Renal cortex interstitium (tissue), 15 donors: ENCODE measurements at places on chromosomes 5 and 9. TPM values are rescaled to one million over a fixed set of nuclear protein-coding genes. Genes with fewer than 3 reads are reported as not detected.

DNA sequence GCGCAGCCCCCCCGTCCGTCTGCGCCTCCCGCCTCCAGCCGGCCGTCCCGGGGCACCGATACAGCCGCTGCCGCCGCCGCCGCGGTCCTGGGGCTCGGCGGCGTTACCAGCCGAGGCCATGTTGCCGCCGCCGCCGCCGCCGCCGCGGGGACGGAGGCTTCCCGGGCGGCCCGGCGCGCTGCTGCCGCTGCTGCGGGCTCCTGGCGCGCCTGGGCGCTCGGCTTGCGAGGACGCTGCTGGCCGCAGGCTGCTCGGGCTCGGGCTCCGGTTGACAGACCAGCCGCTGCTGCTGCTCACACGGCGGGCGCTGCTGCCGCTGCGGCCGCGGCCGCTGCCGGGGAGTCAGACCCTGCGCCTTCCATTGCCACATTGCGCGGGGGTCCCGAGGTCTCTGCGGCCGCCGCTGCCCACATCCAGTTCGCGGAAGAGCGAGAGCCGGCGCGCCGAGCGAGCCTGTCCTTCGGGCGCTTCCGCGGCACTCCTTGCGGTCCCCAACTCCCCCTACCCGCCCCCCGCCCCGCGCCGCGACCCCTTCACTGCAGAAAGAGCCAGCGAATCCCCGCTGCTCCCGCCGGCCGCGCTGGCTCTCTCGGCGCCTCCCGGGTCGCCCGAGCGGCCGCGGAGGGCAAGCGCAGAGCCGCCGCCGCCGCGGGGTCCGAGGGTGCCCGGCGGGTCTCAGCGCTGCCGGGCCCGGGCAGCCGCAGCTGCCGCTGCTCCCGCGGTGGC lies 8.4 kb downstream of the PTCH1 start:
- no peak for DNase-seq

- DNase-seq = no peak
These were observed 22.1 kb downstream of the HRH2 start for GRCh38 chr5:175680020-175680419.

Gene SGCD
- 5.6 TPM for polyA plus RNA-seq

DNA sequence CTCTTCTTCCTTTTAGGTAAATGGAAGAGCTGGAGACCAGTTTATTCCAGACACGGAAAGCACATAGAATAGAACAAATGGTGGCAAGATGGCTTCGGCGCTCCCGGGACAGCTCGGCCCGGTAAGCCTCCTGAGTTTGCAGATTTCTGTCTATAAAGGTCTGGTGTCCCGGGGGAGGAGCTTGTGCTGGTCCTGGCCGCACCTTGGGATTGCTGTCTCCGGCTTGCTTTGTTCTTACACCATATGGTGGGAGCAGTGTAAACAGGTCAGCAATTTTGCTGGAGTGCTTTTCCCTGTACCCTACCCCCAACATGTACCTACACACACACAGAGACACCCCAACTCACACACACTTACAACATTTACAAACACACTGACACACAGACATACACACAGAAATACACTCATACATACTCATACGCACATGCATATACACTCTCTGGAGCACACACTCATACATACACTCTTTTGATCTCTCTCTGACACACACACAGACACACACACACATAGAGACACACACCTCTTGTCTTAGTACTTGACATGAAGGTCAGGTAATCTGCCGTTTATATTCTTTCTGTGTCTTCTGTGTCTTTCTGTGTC lies 42.0 kb downstream of the FRMPD1 start:
- DNase-seq = no peak

DNA sequence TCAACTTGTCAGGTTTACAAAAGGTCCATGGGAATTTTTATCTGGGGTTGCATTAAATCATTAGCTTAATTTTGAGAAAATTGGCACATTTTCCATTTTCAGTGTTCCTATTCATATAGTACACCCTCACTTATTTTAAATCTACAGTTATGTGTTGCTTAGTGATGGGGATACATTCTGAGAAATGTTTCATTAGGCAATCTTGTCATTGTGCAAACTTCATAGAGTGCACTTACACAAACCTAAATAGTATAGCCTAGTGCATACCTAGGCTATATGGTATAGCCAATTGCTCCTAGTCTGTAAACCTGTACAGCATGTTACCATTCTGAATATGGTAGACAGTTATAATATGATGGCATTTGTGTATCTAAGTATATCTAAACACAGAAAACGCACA lies 19.8 kb upstream of the FAM151B start:
- no peak for DNase-seq

GRCh38 chr9:131629825-131630204 lies 84.5 kb downstream of the PRRT1B start:
- no peak for DNase-seq

DNA sequence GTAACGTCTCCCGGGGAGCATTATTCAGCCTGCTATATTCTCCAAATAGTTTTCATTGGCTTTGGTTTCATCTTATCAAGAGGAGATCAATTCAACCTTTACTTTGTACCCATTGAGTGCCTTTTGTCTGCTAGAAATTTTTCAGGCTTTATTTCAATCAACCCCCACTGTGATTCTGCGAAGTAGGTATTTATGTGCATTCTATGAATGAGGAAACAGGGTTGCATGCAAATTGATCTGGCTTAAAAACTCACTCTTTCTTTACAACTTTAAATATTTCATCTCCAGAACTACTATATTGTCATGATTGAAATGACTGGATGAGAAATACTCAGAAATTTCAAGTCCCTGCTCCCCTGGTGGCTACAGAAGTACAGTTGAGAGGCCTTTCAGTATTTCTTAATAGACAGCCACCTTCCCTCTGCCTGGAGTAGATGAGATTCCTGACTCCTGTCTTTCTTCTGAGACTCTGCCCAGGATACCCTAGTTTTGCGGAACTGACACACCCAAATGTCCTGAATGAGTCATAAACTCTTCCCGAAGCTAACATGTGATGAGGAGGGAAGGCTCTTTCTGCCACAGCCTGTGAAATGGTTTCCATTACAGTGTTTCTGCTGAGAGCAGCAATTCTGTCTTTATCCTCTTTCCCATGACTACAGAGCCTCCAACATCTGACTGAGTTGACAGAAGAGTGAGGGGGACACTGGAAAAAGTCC lies 52.6 kb upstream of the TNC start:
- no peak for DNase-seq

Gene IL5
- polyA plus RNA-seq = not detected

- DNase-seq = no peak
These were observed 3.1 kb upstream of the EEIG1 start for GRCh38 chr9:127983847-127984289.

Gene LRRTM2
- polyA plus RNA-seq = 2.1 TPM

Gene ADGRD2
- polyA plus RNA-seq = 0.17 TPM

GRCh38 chr5:122690266-122690665 lies 84.6 kb upstream of the SNX2 start:
- no peak for DNase-seq

DNA sequence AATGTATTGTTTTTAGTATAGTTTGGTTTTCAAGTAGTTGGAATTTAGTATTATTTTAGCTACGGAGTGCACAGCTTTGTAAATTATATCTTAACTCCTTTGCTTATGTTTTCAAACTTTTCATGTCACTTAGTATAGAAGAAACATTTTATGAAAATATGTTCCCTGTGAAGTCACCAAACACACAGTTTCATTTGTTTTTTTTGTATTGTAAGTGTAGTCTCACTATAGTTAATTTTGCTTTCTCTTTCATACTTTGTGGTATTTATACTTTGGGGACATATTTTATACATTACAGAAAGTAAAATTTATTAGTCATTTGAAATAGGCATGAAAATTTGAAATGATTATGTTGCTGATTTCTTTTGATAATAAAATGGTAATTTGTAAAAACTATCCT lies 5.0 kb downstream of the CHSY3 start:
- no peak for DNase-seq

DNA sequence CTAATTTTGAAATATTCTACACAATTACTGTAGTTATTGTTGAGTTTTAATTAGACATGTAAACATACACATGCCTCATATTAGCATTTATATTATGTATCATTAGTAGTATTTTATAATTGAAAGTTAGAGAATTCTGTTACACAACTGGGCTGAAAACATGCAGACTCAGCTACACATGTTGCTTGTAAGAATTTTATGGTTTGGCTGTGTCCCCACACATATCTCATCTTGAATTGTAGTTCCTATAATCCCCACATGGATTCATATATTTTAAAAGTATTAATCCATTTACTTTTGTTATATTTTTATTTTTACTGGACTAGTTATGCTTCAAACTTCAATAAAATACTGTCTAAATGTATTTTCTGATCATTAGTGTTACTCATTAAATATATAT lies 2075.3 kb upstream of the C9orf72 start:
- DNase-seq = no peak

- DNase-seq = no peak
These were observed 211.6 kb downstream of the SPOCK1 start for GRCh38 chr5:137287569-137287968.

- DNase-seq = no peak
These were observed 5.7 kb downstream of the PCDHB4 start for GRCh38 chr5:141127305-141127704.

Gene SMIM33
- not detected for polyA plus RNA-seq

DNA sequence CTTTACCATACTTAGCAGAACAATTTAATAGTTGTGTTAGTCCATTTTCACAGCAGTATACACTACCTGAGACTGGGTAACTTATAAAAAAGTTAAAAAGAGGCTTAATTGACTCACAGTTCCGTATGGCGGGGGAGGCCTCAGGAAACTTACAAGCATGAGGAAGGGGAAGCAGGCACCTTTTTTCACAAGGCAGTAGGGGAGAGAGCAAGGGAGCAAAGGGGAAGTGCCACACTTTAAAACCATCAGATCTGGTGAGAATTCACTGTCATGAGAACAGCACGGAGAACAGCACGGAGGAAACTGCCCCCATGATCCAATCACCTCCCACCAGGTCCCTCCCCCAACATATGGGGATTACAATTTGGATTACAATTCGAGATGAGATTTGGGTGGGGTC lies 269.9 kb downstream of the MTRR start:
- no peak for DNase-seq

- no peak for DNase-seq
These were observed 78.0 kb downstream of the AMBP start for GRCh38 chr9:114000063-114000454.
